ENCODE measurements at places on chromosomes 5 and 9.

- no peak for DNase-seq
Observed at GRCh38 chr9:32677931-32678330, 42.5 kb upstream of the TAF1L start.

- DNase-seq: no peak
Observed at GRCh38 chr9:136762221-136762691, 2.1 kb downstream of the LCN15 start.

DNA sequence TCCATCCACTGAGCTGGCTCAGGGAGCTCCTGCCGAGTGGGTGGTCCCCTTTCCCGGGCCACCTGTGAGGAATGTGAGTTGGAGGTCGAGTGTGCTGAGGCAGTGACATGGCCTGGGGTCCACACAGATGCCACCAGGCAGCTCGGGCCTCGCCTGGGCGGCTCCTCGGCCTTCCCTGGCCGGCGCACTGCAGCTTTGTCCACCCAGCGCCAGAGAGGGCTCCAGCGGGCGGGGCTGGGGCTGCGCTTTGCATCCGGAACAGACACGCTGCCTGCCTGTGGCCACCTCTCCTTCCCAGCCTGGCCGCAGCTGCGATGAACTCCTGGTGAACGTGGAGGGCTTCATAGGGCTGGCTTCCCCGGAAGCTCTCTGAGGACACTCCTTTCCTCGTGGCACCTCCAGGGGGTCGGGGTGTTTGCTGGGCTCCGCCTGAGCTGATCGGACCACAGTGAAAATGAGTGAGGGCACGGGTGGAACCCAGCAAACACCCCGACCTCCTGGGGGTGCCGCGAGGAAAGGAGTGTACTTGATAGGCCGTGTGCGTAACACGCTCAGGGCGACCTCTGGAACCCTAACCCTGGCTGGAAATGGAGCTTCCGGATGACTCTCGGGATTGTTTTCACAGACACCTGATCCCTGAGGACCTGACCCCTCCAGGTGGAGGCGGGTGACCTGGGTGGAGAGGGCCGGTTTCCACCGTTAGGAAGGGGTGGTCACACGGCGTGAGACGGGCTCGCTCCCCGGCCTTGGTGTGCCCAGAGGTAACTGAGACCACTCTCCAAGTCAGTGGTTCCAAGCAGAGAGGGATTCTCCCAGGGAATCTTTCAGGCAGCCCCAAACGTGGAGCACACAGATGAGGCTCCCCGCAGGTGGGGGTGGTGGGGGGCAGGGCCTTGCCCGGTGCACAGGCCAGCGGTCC is 31.8 kb upstream of the RXRA start:
- DNase-seq: no peak

DNA sequence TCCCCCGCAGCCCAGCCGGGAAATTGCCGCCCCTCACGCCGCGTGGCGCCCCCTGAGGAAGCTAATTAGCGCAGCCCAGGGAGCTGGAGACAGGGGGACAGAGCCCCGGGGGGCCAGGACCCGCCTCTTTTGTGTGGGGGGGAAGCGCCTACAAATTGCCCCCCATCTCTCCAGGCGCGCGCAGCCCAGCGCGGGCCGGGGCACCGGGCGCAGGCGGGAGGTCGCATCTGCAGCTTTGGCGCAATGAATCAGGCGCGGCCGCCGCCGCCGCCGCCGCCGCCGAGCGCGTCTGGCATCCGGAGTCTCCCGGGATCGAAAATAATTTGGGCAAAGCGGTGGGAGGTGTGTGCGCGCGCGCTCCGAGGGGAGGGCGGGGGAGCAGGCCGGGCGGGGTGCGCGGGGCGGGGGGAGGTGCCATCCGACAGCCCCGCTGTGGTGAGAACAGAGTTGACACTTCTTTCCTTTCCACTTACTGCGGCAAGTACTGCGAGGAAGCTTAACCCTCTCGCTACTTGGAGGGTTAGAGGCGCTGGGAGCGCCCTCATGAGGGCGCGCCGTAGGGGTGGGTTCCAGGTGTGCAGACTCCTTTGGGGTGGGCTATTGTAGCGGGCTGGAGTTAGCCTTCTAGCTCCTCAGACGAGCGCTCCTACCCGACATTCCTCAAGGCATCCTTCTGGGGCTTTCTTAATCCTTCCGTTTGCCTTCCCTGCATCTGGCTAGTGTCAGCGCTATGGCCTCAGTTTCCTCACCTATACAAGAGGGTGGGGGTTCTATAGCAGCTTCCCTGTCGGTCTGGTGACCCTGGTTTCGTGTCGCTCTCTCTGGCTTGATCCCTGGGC is 63.1 kb downstream of the CXXC5 start:
- DNase-seq: peak; percentile 42

GRCh38 chr9:82149501-82149946 is 161.0 kb downstream of the SPATA31D1 start:
- no peak for DNase-seq

Data from inflammatory macrophage (primary cell).